Activated T-cell treated with anti-CD3 and anti-CD28 coated beads for 24 hours (primary cell): ENCODE measurements at places on chromosomes 3 and 15.

GRCh38 chr3:188559072-188559429, 405.1 kb downstream of the LPP start:
- DNase-seq, result no peak

DNA sequence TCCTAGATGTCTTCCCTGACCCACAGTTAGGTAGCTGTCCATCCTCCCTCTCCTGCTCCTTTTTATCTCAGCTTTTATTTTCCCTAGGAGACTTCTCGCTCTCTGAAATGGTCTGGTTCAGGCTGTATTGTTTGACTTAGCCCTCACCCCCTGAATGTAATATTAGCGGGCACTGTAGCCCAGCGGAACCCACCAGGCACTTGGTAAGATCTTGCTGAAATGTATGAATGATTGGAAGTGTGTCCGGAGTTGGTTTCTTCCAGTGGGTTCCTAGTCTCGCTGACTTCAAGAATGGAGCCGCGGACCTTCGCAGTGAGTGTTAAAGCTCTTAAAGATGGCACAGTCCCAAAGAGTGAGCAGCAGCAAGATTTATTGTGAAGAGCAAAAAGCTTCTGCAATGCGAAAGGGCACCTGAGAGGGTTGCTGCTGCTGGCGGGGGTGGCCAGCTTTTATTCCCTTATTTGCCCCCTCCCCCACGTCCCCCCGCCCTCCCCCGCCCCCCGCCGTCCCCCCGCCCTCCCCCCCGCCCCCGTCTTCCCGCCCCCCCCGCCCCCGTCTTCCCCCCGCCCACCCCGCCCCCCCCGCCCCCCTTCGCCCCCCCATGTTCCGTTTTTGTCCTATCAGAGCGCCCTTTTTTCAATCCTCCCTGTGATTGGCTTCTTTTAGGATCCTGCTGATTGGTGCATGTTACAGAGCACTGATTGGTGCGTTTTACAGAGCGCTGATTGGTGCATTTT, 694 bp upstream of the EEFSEC start:
- DNase-seq, result no peak

DNA sequence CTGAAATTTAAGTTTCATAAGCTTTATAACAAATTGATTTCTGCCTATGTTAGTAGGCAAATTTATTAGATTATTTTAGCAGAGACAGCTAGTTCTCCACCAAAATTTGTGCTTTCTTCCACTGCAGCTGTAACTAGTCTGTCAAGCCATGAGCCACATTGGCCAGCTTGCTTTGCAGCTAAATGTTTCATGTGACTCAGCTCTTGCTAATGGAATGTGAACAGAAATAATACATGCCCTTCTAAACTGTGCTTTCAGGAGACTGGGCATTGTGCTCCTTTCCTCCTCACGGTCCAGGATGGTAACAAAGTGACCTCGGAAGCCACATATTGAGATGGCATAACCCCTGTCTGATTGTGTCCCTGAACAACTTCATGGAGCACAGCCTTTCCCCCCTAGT, 51.3 kb upstream of the KPNA4 start:
- no peak for DNase-seq

DNA sequence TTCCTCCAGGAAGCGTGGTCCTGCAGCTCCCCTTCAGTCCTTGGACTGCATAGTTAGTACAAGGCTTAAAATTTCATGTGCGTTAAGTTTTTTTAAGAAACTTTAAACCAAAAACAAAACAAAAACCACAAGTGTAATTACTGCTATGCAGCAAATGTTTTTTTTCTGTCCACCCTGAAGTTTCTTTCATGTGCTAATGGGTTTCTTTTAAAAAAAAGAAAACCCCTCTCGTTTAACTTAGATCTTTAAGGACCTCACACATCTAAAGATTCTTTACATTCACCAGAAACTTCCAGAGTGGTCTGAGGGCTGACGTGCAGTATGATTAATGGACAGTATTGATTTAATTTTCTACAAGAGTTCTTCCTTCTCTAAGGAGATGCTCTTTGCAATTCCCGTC, 72.0 kb upstream of the PYGO1 start:
- DNase-seq, result no peak

DNA sequence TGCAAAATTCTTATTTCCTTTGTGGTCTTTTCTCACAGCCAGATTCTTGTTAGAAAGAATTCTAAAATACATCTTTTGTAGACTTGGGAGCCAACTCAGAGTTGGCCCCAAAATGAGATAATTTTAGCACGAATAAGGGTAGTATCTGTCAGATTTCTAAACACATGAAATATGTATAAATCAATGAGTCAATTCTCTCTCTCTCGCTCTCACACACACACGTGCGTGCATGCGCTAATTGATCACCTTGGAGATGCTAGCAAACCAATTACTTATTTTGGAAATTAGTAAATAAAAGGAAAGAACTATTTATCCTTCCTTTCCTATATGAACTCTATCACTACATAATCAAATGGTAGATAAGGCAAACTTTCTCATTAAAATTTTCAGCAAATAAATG, 32.9 kb upstream of the PIK3R4 start:
- DNase-seq, result no peak

DNA sequence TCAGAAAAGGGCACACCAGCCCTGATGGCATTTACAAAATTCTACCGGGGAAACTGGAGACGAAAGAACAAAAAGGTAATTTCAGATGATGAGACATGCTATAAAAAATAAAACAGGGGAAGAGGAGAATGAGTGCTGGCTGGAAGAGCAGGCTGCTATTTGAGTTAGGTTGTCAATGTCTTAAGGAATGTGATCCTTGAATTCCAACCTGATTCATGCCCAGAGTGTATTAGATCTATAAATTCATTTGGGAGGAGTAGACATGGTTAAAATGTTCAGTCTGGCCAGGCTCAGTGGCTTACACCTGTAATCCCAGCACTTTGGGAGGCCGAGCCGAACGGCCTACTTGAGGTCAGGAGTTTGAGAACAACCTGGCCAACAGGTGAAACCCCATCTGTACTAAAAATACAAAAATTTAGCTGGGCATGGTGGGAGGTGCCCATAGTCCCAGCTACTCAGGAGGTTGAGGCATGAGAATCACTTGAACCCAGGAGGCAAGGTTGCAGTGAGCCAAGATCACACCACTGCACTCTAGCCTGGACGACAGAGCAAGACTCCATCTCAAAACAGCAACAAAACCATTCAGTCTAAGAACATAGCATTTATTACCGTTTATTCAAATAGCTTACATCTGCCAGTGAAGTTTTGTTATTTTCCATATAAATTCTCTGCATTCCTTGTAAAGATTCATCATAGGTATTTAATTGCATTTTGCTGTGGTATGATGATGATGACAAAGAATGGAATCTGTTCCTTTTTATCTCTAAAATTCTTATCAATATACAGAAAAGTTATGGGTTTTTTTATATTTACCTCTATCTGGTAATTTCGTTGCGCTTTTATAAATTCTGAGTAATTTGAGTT, 126.7 kb upstream of the NR2E3 start:
- no peak for DNase-seq

- DNase-seq, result no peak
Observed at GRCh38 chr3:58722561-58722960, 56.0 kb upstream of the FAM3D start.

DNA sequence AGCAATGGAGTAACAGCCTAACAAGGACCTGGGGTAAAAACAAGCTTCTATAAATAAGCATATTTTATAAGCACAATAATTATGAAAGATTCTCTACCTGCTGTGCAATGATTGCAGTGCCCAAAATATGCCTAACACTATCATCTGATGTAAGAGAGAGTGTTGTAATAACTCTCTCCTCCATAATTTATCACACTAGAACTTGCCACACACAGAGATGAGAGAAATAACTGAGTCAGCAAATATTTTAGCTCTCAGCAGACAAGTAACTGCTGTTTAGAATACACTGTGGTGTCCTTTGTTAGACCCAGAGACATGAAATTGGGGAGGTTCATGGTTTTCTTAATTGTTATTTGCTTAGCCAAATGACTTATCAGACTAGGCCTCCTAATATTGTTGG, 105.3 kb upstream of the ACP3 start:
- DNase-seq, result no peak

- DNase-seq, result no peak
Observed at GRCh38 chr15:100713163-100713867, 110.9 kb downstream of the ASB7 start.

GRCh38 chr3:69838217-69838616, 99.0 kb downstream of the MITF start:
- no peak for DNase-seq

GRCh38 chr3:188058569-188059184, 95.3 kb upstream of the LPP start:
- DNase-seq, result no peak

GRCh38 chr3:106184540-106185457, 316.0 kb upstream of the CBLB start:
- DNase-seq, result no peak

GRCh38 chr3:136645915-136646314, 106.3 kb downstream of the STAG1 start:
- no peak for DNase-seq

DNA sequence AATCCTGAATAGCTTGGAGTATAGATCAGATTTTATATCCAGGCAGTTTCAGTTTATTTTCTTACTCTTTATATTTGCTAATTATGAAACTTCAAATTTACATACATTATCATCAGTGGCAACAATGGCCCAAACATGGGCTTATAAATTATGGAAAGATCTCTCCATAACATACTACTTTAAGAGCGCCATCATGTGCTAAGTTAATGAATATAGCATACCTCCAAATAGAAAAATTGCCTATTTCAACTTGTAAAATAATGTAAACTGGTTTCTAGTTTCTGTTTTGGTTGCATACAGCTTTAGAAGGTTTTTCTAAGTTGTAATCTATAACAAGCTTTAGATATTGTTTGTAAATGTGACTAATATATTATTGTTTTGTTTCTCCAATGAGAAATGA, 531.3 kb upstream of the UBE2E2 start:
- DNase-seq, result no peak

DNA sequence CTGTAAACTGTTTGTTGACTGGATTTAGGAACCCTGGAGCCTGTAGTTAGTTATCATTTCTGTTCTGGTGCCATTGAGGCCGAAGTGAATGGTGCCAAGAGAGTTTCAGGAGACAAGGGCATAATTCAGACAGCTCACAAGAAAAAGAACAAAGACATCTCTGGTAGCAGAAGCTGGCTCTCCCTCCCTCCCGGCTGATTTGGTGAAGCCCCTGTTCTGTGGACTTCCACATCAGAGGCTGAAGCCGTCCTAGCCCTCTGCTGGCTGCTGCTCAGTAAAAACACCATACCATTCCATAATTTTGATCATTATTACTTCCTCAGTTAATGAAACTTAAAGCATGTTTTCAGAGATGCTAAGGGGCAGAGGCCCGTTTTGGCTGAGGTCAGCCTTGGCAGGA, 381.2 kb upstream of the WNT5A start:
- DNase-seq, result no peak

DNA sequence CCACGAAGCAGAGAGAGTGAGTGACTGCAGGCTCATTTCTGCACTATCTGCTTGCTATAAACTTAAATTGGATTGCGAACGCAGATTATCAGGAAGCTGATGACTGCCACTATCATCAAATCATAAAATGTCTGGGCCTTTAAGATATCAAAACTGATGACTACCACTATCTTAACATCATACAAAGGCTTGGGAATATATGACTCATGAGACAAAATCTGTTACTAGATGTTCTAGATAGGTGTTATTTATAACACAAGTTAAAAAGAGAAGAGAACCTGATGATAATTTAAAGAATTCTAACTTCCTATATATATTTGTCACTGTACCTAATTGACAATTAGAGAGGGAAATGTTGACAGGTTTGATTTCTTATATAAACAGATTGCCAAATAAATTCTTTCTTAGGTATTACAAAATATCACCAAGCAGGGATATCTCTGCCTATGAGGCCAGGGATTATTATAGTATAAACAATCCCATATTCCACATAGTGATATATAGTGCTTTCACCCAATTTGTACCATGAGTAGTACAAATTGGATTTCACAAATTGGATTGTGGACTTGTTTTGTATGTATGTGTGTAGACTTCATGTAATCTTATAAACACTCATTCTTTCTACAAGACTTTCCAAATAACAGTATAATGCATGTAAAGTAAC, 1157.2 kb downstream of the ROBO1 start:
- DNase-seq, result no peak

GRCh38 chr15:32636410-32636809, 5.1 kb upstream of the SCG5 start:
- no peak for DNase-seq

GRCh38 chr3:158918008-158918407, 116.2 kb downstream of the MFSD1 start:
- DNase-seq, result no peak

- DNase-seq, result no peak
Observed at GRCh38 chr3:50792568-50792967, 117.8 kb downstream of the DOCK3 start.

DNA sequence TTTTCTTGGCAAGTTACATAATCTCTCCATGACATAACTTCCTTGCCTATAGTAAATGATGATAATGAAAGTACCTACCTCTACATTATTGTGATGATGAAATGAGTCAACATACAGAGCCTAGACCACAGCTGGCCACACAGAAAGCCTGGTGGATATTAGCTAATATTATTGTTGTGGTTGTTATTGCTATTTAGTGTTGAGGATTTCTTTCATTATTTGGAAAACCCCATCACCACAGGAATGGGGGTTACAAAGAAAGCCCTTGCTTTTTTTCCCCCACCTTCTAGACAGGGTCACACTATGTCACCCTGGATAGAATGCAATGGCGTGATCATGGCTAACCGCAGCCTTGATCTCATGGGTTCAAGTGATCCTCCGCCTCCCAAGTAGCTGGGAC, 125.0 kb downstream of the PDZRN3 start:
- no peak for DNase-seq

- no peak for DNase-seq
Observed at GRCh38 chr3:115713284-115713683, 90.0 kb downstream of the GAP43 start.
